ENCODE measurements at places on chromosomes 13 and 19. TPM values are rescaled to one million over a fixed set of nuclear protein-coding genes. Genes with fewer than 3 reads are reported as not detected.

The CYP2A7 gene
- polyA plus RNA-seq: not detected

The APC2 gene
- 1.3 TPM for polyA plus RNA-seq

The COX7A1 gene
- 44.9 TPM for polyA plus RNA-seq

The MAMSTR gene
- polyA plus RNA-seq: 13.3 TPM

The ELL gene
- 9.4 TPM for polyA plus RNA-seq

The ICAM4 gene
- polyA plus RNA-seq: 0.45 TPM

The PRODH2 gene
- polyA plus RNA-seq: 51.0 TPM

The SIAH3 gene
- 1.2 TPM for polyA plus RNA-seq

The RFPL4AL1 gene
- polyA plus RNA-seq: 0.17 TPM

The KLK10 gene
- polyA plus RNA-seq: 0.29 TPM

The PTH2 gene
- not detected for polyA plus RNA-seq

The CLDND2 gene
- polyA plus RNA-seq: 2.0 TPM

The CACNG6 gene
- 1.3 TPM for polyA plus RNA-seq

The PNPLA6 gene
- polyA plus RNA-seq: 53.3 TPM

The FBXO27 gene
- polyA plus RNA-seq: 9.8 TPM

The RGL3 gene
- 1.7 TPM for polyA plus RNA-seq

The CYP2B6 gene
- 3.5 TPM for polyA plus RNA-seq

The SLC25A23 gene
- 85.1 TPM for polyA plus RNA-seq

The OR4F17 gene
- not detected for polyA plus RNA-seq

The MEDAG gene
- polyA plus RNA-seq: 44.1 TPM

The ZNF665 gene
- 9.0 TPM for polyA plus RNA-seq

The NLRP11 gene
- 0.11 TPM for polyA plus RNA-seq

The HIF3A gene
- 66.4 TPM for polyA plus RNA-seq

Measured in left renal pelvis (tissue), 4 donors.